Activated CD4-positive, alpha-beta memory T cell treated with anti-CD3 and anti-CD28 coated beads, Interleukin-2, amount 10 ng/mL, durations not matched to agents 7 days and 5 days (primary cell): ENCODE measurements at places on chromosomes 5 and 9.

DNA sequence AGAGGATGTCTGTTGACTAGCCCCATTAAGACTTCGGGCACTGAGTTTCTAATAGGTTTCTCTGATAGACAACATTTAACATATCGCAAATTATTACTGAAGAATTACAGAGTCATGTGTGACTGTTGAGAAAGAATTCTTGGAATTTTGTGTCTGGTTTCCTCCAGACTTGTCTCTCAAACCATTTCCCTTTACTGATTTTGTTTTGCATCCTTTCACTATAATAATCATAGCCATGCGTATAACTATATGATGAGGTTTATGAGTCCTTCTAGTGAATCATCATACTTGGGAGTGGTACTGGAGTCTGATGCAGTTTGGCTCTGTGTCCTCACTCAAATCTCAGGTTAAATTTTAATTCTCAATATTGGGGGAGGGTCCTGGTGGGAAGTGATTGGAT is 27.0 kb downstream of the ZNF169 start:
- H3K4me1 ChIP-seq, result no peaks in the 10 kb centered on the region
- H3K27me3 ChIP-seq, result no peaks in the 10 kb centered on the region
- no peak overlapping the region for H3K27ac ChIP-seq
- no peak for DNase-seq
- peaks cover 54% of the 10 kb centered on the region for H3K36me3 ChIP-seq

GRCh38 chr9:77957652-77958051 is 74.0 kb downstream of the GNAQ start:
- peaks cover 7% of the 10 kb centered on the region for H3K36me3 ChIP-seq
- H3K4me3 ChIP-seq, result no peak overlapping the region
- H3K27ac ChIP-seq, result no peak overlapping the region
- no peak for DNase-seq
- H3K27me3 ChIP-seq, result no peaks in the 10 kb centered on the region

- H3K4me3 ChIP-seq, result peak overlapping the region; percentile 50
- peak; percentile 66 for DNase-seq
- H3K27ac ChIP-seq, result peak overlapping the region; percentile 73
- peaks cover 41% of the 10 kb centered on the region for H3K4me1 ChIP-seq
These were observed 308.5 kb downstream of the RAB3C start for GRCh38 chr5:58891086-58891970.

DNA sequence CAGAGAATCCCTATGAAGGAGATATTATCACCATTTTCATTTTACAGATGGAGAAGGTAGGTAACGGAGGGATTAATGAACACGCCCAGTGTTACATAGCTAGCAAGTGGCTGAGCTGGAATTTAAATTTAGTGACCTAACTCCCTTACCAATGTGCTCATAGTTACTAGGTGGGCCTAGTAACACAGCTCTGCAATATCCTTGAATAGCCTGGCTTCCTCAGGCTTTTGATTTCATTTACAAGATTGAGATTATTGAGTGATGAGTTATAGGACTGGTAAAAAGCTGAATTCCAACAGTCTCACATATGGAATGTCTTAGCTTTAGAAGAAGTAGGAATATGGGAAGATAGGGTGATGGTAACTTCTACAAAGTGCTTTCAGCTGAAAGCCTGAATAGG is 336.3 kb upstream of the KIF2A start:
- peaks cover 2% of the 10 kb centered on the region for H3K27me3 ChIP-seq
- H3K36me3 ChIP-seq, result no peaks in the 10 kb centered on the region
- no peak overlapping the region for H3K27ac ChIP-seq
- H3K4me1 ChIP-seq, result no peaks in the 10 kb centered on the region

- H3K36me3 ChIP-seq, result peaks cover 16% of the 10 kb centered on the region
- no peak overlapping the region for H3K27ac ChIP-seq
- no peak for DNase-seq
These were observed 39.8 kb downstream of the F2RL2 start for GRCh38 chr5:76583163-76584047.

GRCh38 chr5:80124121-80124918 is 89.2 kb downstream of the THBS4 start:
- peaks cover 38% of the 10 kb centered on the region for H3K4me1 ChIP-seq
- no peaks in the 10 kb centered on the region for H3K27me3 ChIP-seq
- DNase-seq, result no peak
- H3K27ac ChIP-seq, result no peak overlapping the region
- H3K4me3 ChIP-seq, result no peak overlapping the region

DNA sequence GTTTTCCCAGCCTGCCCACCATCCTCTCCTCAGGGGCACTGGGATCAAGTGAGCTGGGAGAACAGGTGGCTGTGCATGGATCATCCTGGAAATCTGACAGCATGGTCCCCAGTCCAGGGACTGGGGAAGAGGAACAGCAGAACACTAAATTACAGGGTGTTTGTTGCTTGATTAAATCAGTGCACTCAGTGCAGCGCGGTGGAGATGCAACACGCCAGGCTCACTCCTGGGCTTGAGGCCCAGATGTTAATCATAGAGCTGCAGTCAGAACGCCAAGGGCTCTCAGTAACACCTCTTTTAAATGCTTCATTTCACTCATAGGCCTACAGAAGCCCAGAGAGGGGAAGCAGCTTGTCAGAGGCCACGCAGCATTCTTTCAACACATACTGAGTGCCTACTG is 14.2 kb upstream of the LARP1 start:
- no peaks in the 10 kb centered on the region for H3K36me3 ChIP-seq
- no peak overlapping the region for H3K4me3 ChIP-seq
- H3K4me1 ChIP-seq, result no peaks in the 10 kb centered on the region
- no peaks in the 10 kb centered on the region for H3K27me3 ChIP-seq
- DNase-seq, result no peak

DNA sequence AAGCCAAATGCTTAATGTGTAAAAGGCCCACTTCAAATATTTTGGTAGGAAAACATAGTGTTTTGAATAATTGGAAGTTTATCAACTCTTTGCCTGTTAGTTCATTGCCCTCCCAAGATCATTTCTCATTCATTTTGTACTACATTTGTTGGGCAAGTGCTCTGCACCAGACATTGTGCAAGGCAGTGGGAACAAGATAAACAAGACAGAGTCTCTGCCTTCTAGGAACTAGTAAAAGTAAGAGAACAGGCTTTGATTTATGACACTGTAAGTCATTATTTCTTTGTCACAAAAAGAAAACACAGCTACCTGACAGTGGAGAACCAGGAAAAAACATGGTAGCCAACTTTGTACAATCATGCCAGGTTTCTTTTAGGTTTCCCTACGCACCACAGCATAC is 63.7 kb upstream of the PAM start:
- H3K27me3 ChIP-seq, result no peaks in the 10 kb centered on the region
- DNase-seq, result no peak
- H3K36me3 ChIP-seq, result no peaks in the 10 kb centered on the region
- no peak overlapping the region for H3K27ac ChIP-seq

DNA sequence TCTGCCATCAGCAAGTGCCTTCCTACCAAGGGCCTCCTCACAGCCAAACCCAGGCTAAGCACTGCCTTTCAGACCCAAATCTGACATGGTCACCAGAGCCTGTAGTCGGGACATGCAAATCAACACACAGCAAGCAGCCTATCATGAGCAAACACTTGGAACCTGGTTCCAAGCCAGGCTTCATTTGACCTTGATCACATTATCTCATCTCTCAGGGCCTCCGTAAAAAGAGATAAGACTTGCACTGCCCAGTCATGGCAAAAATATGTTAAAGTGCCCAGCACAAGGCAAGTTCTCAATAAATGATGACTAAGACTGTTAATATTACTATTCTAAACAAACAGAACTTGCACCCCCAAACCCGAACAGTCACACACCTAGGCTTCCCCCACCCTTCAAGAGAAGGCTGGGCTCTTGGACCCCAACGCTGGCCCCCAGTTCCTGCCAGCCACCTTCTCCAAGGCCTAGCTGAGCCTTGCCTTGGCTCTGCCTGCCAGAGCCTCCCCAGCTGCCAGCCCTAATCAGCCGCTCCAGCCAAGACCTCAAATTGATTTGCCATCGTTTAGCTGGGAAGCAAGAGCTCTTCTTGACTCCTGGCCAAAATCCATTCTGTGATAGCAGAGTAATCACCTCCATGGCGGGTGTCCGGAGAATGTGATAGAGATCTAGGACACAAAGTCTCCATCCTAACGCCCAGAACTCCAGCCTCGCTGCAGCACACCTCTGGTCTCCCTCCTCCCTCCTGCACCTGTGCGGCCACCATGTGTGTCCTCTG is 18.7 kb downstream of the CPLX2 start:
- peaks cover 15% of the 10 kb centered on the region for H3K27me3 ChIP-seq
- DNase-seq, result no peak
- peaks cover 15% of the 10 kb centered on the region for H3K4me1 ChIP-seq
- H3K4me3 ChIP-seq, result no peak overlapping the region
- H3K27ac ChIP-seq, result no peak overlapping the region
- H3K36me3 ChIP-seq, result peaks cover 4% of the 10 kb centered on the region

- no peak overlapping the region for H3K4me3 ChIP-seq
- no peaks in the 10 kb centered on the region for H3K27me3 ChIP-seq
- DNase-seq, result no peak
- no peaks in the 10 kb centered on the region for H3K36me3 ChIP-seq
- H3K4me1 ChIP-seq, result no peaks in the 10 kb centered on the region
These were observed 440.6 kb upstream of the MPDZ start for GRCh38 chr9:13719981-13720676.

DNA sequence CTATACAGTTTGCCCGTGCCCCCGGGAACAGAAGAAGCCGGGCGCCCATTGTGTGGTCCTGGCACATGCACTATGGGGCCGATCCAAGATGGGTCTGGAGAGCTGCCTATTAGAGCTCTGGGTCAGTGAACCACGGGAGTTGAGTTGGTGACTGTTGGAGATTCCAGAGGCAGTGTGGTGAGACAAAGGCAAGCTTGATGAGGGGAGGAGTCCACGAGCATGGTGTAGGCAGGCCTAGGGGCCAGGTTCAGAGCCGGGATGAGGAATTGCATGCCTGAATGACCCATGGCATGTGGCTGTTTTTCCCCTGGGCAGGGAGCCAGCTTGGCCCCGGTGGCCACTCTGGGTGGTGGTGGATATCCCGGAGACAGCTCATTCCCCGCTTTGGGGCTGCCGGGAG is 84.4 kb upstream of the STC2 start:
- H3K27me3 ChIP-seq, result no peaks in the 10 kb centered on the region
- H3K4me3 ChIP-seq, result no peak overlapping the region
- H3K36me3 ChIP-seq, result no peaks in the 10 kb centered on the region
- H3K27ac ChIP-seq, result no peak overlapping the region
- no peaks in the 10 kb centered on the region for H3K4me1 ChIP-seq
- DNase-seq, result no peak

GRCh38 chr5:124654418-124654817 is 92.0 kb downstream of the ZNF608 start:
- H3K27me3 ChIP-seq, result peaks cover 20% of the 10 kb centered on the region
- no peak for DNase-seq
- H3K27ac ChIP-seq, result no peak overlapping the region
- no peak overlapping the region for H3K4me3 ChIP-seq

- H3K27ac ChIP-seq, result no peak overlapping the region
- no peaks in the 10 kb centered on the region for H3K4me1 ChIP-seq
- no peaks in the 10 kb centered on the region for H3K27me3 ChIP-seq
- H3K36me3 ChIP-seq, result no peaks in the 10 kb centered on the region
- H3K4me3 ChIP-seq, result no peak overlapping the region
These were observed 5.4 kb upstream of the CCDC187 start for GRCh38 chr9:136309101-136309801.

DNA sequence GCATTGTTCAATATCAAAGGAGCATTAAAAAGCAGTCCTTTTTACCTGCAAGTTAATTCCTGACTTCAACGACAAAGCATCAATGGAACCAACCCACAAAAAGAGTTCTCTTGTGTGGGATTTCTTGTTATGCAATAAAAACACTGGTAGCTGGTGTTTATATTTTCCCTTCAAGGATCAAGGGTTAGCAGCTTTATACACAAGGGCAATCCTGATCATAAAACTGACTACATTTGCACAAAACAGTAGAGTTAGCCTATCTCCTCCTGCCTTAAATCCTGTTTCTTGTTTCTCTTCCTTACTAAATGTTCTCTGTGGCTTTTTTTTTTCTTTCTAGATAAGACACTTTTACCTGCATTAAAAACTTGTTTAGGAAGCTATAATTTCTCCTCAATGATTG is 306.4 kb downstream of the SLCO4C1 start:
- no peaks in the 10 kb centered on the region for H3K27me3 ChIP-seq
- H3K4me3 ChIP-seq, result no peak overlapping the region
- DNase-seq, result no peak

DNA sequence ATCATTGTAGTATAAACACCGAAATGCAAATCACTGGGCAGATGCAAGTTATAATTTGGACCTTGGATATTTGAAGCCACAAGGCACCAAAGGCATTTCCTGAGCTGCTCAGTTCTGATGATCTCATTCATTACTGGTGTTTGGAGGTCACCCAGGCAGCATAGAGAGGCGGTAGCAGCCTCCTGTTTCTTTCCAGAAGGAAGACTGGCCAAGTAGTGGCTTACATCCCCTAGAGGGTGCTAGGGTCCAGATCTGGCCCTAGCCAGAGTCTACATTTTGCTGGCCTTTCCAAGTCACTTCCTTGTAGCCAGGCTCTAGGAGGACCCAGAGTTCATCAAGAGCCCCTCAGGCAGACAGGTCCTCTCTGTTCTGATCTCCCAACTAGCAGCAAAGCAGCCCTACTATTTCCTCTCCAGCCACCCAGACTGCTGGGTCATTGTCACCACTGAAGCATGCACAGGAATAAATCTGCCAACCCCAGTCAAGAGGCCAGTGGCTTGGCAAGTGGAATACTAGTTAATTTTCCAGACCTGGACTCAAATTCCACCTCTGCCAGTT is 33.4 kb upstream of the TTC1 start:
- peaks cover 5% of the 10 kb centered on the region for H3K36me3 ChIP-seq
- no peak for DNase-seq
- H3K27me3 ChIP-seq, result peaks cover 63% of the 10 kb centered on the region
- H3K4me1 ChIP-seq, result peaks cover 10% of the 10 kb centered on the region
- H3K4me3 ChIP-seq, result no peak overlapping the region

- no peak for DNase-seq
- no peaks in the 10 kb centered on the region for H3K36me3 ChIP-seq
- no peak overlapping the region for H3K27ac ChIP-seq
- no peaks in the 10 kb centered on the region for H3K27me3 ChIP-seq
These were observed 614.5 kb downstream of the MAT2B start for GRCh38 chr5:164119806-164120447.

DNA sequence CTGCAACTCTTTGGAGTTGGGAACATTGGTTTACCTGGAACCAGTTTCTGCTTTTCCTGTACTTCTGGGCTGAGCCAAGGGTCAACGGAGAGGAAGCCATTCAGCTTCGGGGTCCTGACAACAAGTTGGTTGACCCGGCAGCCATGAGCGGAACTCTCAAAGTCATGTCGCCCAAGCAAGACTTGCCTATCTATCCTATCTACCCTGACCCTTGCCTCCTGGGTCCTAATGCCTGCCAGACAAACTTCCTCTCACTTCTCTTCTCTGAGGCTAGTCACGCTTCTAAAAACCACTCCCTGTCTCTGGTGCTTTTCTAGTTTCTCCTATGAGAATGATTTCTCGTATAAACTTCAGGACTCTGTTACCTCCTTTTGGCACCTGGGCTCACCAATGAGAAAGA is 44.7 kb upstream of the CRHBP start:
- DNase-seq, result no peak
- no peaks in the 10 kb centered on the region for H3K4me1 ChIP-seq
- no peak overlapping the region for H3K4me3 ChIP-seq
- H3K27ac ChIP-seq, result no peak overlapping the region

GRCh38 chr9:29069376-29069775 is 1496.1 kb upstream of the C9orf72 start:
- H3K27ac ChIP-seq, result no peak overlapping the region
- H3K4me1 ChIP-seq, result no peaks in the 10 kb centered on the region
- no peaks in the 10 kb centered on the region for H3K27me3 ChIP-seq
- H3K36me3 ChIP-seq, result no peaks in the 10 kb centered on the region
- no peak overlapping the region for H3K4me3 ChIP-seq
